ENCODE measurements at places on chromosomes 7 and 10. TPM values are rescaled to one million over a fixed set of nuclear protein-coding genes. Genes with fewer than 3 reads are reported as not detected.

Gene CDNF
- 0.85 TPM for total RNA-seq

Gene C10orf95
- 0.38 TPM for total RNA-seq

Gene METTL2B
- total RNA-seq: 64.9 TPM

Gene GPR85
- 4.6 TPM for total RNA-seq

DNA sequence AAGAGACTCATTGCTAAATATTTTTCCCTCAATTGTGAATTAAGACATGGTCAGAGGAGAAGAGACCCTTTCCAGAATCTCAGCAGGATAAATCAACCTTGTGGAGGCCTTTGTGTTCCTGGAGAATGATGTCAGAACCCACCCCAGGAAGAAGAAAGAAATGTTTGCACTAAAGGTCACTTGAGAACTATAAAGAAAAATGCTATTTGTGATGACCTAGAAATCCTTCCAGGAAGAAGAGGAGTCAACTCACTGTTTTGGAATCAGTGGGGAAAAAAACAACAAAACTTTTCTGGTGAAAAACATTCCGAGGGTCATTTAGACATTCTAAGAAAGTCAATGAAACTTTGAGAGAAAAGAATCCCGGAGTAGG is 129.1 kb upstream of the ANKRD1 start:
- no peaks in the 10 kb centered on the region for H3K36me3 ChIP-seq
- no peak overlapping the region for H3K4me3 ChIP-seq
- H3K27ac ChIP-seq: no peak overlapping the region
- no peaks in the 10 kb centered on the region for H3K4me1 ChIP-seq
- no peak for DNase-seq

- no peaks in the 10 kb centered on the region for H3K4me1 ChIP-seq
- no peak for DNase-seq
- H3K36me3 ChIP-seq: no peaks in the 10 kb centered on the region
- no peak overlapping the region for H3K4me3 ChIP-seq
These were observed 223.7 kb downstream of the BUB3 start for GRCh38 chr10:123377883-123378282.

- H3K4me1 ChIP-seq: no peaks in the 10 kb centered on the region
- H3K4me3 ChIP-seq: no peak overlapping the region
- H3K27me3 ChIP-seq: no peaks in the 10 kb centered on the region
- H3K27ac ChIP-seq: no peak overlapping the region
These were observed 14.2 kb downstream of the CACNA2D1 start for GRCh38 chr7:82429408-82429807.

GRCh38 chr10:34524369-34525091 is 290.6 kb downstream of the PARD3 start:
- no peak overlapping the region for H3K27ac ChIP-seq
- no peaks in the 10 kb centered on the region for H3K27me3 ChIP-seq
- no peaks in the 10 kb centered on the region for H3K4me1 ChIP-seq
- no peak overlapping the region for H3K4me3 ChIP-seq

DNA sequence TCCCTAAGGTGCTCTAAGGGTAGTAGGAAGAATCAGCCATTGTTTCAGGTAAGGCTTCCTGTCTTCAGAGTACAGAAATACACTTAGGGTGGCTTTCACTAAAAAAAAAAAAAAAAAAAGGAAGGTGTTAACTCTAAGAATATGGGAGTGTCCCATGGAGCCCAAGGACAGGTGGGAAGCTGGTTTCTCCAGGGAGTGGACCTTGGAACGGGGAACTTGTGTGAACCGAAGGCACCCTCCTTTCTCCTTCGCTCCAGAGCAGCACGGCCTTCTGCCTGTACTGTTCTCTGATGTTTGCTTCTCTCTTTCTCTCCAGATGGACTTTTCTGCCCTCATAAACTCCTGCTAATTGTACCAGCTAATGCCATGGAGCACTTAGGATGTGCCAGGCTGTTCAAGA is 6.2 kb downstream of the OPALIN start:
- no peak for DNase-seq
- peaks cover 12% of the 10 kb centered on the region for H3K27me3 ChIP-seq
- H3K36me3 ChIP-seq: no peaks in the 10 kb centered on the region

DNA sequence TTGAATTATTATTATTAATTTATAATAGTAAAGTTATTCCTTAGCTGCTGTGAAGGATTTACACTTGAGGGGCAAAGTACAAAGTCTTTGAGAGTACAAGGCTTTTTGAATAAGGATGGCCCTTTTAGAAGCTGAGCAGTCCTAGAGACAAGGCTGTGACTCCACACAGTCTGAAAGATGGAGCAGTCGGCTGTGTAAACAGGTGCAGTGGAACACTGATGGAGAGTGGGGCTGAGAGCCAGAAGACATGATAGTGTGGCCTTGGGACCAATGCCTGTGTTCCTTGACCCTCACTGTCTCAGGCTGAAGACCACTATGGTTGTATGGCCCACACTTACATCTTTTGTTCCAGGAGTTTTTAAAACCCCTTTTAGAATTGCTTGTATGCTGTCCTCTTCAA is 311.2 kb upstream of the PHF14 start:
- H3K4me3 ChIP-seq: no peak overlapping the region
- no peaks in the 10 kb centered on the region for H3K4me1 ChIP-seq
- H3K27ac ChIP-seq: no peak overlapping the region
- H3K36me3 ChIP-seq: peaks cover 10% of the 10 kb centered on the region
- DNase-seq: no peak

GRCh38 chr7:50687575-50688225 is 95.0 kb downstream of the GRB10 start:
- H3K4me1 ChIP-seq: no peaks in the 10 kb centered on the region
- H3K4me3 ChIP-seq: no peak overlapping the region
- no peak for DNase-seq
- H3K27ac ChIP-seq: no peak overlapping the region
- peaks cover 27% of the 10 kb centered on the region for H3K36me3 ChIP-seq
- no peaks in the 10 kb centered on the region for H3K27me3 ChIP-seq
